ENCODE measurements at places on chromosomes 5 and 9. TPM values are rescaled to one million over a fixed set of nuclear protein-coding genes. Genes with fewer than 3 reads are reported as not detected.

The CDHR2 gene
- total RNA-seq, result not detected

The TERT gene
- total RNA-seq, result under 0.01 TPM

The IL33 gene
- total RNA-seq, result 44.6 TPM

The C9orf50 gene
- total RNA-seq, result 0.12 TPM

The LHX3 gene
- total RNA-seq, result not detected

The FAM151B gene
- total RNA-seq, result 4.6 TPM

Measured in uterine smooth muscle cell (primary cell).